ENCODE measurements at places on chromosomes 7 and 10.

GRCh38 chr10:121284936-121285335 is 313.3 kb downstream of the FGFR2 start:
- no peak for DNase-seq

- DNase-seq, result no peak
Measured at GRCh38 chr7:70092314-70093204, 494.3 kb downstream of the AUTS2 start.

GRCh38 chr10:48809261-48809660 is 124.6 kb downstream of the WDFY4 start:
- DNase-seq, result no peak

DNA sequence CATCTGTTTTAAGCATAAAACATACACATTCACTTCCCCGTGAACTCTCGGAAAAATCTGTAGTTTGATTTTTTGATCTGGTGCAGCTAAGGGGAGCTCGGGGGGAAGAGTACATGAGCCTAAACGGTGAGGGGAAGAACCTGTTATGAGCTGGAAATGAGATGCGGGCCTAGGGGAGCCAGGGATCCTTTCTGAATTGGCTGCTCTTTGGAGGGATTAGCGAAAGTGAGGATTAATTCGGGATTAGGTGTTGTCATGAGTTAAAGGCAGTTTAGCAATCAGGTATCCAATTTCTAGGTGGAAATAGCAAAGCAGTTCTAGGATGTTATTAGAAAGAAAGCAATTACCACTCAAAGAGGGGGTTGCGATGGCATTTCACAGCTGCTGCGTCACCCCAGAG is 51.1 kb upstream of the ADARB2 start:
- DNase-seq, result no peak

GRCh38 chr10:51445588-51445987 is 253.8 kb downstream of the CSTF2T start:
- DNase-seq, result no peak

- DNase-seq, result no peak
Measured at GRCh38 chr10:49598164-49598856, 11.8 kb upstream of the SLC18A3 start.

DNA sequence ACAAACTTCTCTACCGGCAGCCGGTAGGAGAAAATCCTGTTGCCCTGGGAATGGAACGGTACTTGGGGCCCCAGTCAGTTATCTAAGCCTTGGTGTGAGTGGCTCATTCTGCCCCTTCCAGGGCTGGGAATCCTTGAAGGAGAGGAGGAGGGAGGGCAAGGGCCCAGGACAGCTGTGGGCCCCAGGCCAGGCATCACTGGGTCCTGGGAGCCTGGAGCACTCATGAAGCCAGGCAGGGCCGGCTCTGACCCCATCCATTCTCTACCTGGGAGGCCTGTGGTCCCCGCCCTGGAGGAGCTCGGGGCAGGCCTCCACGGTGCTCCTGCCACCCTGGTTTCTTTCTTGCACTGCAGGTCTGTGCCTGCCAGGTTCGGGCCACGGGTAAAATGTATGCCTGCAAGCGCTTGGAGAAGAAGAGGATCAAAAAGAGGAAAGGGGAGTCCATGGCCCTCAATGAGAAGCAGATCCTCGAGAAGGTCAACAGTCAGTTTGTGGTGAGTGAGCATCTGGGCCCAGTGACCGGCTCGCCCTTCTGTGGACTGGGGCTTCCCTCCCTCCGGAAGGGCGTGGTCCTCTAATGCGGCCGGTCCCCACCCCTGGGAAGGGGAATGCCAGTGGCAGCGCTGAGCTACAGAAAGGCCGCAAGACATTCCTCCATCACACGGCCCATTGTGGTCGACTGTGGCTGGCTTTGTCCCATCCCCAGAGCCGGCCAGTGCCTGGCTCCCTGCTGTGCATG is 111.3 kb downstream of the RGS10 start:
- DNase-seq, result no peak

GRCh38 chr10:97144297-97144696 is 41.5 kb downstream of the SLIT1 start:
- no peak for DNase-seq

DNA sequence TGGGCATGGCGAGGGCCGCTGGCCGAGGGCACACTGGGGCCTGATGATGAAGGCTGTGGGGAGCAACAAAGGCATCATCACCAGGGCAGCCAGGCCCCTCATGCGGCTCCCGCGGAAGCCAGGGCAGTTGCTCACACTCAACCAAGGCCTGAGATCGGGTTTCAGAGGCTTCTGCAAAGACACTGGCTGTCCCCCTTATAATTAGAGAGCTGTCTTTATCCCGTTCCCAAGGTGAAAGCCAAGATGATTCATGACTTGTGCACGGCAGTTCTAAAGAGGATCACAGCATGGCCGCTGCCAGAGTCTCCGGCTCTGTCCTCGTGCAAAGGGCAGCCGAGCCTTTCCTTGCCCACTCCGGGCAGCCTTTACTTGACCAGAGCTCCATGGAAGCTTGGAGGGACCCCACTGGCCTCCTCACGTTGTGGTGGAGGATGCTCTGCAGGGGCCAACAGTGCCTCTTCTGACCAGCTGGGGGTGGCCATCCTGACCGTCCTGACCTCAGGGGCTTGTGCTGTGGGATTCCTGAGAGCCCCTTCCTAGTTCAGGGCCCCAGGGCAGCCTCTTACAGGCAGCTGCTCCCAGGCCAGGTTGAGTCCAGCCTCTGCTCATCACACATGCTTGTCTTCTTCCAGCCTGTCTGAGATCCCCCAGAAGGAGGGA is 82.3 kb downstream of the PRKAG2 start:
- no peak for DNase-seq

DNA sequence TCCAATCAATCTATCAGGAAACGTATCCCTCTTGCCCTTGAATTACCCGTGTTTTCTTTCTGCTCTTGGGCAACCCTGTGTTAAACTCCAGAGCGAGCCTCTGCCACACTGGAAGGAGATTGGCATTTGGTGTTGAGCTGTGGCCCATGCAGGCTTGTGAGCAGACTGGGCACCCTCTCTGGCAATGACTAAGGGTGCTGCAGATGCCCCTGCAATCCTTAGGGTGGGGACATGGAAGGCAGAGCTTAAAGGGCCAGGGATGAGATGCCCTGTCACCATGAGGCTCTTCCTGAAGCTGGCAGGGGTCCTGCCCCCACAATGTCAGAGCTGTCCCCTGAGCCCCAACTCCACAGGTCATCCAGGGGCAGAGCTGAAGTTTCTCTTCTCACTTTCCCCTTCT is 19.5 kb upstream of the FAM180A start:
- DNase-seq, result no peak

DNA sequence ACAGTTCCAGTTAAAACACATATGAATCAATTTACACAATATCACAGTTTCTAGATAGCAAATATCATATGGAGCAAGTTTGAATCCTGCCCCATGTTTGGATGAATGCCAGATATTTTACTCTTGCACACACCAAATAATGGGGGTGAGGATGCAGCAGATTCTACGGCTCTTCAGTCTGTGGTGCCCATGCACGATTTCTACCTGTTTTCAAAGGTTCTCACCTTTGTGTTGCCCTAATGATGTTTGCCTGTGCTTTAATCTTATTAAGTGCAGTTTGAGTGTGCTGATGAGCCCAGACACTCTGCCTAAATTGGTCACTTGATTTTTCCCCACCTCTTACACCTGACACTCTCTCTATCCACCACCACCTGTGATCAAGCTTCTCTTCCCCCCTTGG is 119.6 kb downstream of the NPY start:
- DNase-seq, result no peak

DNA sequence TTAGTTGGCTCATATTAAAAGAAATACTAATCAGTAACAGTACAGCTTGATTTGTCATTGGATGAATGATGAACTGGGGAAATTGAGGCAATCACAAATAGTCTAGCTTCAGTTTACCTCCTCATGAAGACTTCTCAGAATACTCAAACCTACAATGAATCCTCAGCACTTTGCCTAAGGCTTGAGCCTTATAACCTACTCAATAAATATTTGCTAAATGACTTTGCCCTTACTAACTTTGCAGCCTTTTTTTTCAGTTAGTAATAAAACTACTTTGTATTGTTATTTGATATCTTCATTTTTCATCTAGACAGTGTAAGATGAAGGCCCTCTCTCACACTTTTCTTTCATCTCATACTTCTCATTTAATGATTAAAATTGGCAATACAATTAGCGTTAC is 1162.5 kb upstream of the C7orf33 start:
- DNase-seq, result no peak

- DNase-seq, result no peak
Measured at GRCh38 chr7:73487486-73487885, 34.6 kb downstream of the BAZ1B start.

GRCh38 chr7:31553661-31554081 is 39.8 kb downstream of the ITPRID1 start:
- no peak for DNase-seq

DNA sequence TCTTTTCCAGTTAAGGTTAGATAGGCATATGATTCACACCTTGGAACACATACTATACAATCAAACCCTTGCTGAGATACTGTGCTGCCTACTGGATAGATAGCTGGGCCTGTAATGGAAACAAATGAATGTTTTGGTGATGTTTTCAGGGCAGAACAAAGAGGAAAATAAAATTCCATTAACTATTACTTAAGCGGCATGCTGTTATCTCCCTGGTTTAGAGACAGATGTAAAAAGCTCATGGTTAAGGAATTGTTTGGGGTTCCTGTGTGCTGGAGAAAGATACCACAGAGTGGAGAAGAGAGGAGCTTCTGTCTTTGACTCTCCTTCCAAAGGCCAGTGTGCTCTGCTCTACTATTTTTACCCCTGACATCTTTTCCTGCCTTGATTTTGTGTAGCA is 341.1 kb downstream of the PLXDC2 start:
- DNase-seq, result no peak

GRCh38 chr7:46835556-46835955 is 746.4 kb downstream of the TNS3 start:
- no peak for DNase-seq

DNA sequence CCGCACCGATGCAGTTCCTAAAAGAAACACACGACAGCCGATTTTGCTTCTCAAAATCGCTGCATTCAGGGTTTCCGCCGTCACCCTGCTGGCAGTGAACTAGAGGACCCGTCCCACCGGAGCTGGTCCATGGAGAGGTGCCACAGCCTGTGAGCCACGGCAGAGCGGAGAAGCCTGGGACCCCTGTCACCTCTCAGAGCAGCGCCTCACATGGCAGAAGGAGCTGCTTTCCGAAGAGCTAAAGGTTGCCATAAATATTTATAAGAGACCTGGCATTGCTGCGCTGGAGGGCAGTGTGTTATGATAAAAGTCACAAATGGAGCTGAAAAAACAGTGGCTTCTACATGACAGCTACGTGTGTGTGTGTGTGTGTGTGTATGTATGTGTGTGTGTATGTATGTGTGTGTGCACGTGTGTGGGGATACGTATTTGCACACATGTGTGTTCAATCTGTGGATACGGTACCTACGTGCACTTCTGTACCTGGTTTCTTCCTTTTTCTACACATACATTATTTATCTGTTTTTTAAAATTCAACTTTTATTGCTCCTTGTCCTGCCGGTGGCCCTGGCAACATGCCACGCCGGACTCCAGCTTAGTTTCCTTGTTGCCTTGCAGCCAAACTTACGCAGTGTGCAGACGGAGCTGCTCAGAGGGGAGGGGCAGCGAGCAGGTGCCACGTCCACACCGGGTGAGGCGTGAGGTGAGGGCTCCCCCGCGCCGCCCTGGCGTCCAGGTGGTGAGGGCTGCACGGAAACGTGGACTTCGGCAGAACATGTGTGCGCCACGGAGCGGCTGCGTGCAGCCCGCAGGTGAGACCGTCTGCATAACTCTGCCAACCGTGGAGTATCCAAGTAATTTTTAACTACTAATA is 115.2 kb upstream of the PITRM1 start:
- no peak for DNase-seq

- DNase-seq, result peak; percentile 22
Measured at GRCh38 chr7:114819616-114820362, 102.1 kb upstream of the MDFIC start.

- DNase-seq, result peak; percentile 95
Measured at GRCh38 chr10:33249659-33250345, 84.7 kb downstream of the NRP1 start.

DNA sequence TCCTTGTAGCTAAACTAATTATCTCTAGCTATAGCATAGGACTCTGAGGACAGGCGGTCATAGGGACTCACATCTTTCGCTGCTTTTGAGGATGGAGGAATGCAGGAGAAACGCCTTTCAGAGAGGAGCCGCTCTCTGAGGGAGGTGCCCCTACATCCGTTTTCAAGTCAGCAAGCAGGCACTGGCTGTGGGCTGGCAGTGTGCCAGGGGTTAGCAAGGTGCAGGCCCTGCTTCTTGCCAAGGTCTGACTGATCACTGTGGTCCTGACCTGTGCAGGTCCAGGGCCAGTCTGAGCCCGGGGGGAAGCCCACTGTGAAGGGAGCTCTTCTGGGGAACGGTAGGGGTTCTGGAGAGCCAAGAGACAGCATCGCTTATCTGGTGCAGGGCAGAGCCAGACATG is 89.4 kb downstream of the SH3PXD2A start:
- no peak for DNase-seq

DNA sequence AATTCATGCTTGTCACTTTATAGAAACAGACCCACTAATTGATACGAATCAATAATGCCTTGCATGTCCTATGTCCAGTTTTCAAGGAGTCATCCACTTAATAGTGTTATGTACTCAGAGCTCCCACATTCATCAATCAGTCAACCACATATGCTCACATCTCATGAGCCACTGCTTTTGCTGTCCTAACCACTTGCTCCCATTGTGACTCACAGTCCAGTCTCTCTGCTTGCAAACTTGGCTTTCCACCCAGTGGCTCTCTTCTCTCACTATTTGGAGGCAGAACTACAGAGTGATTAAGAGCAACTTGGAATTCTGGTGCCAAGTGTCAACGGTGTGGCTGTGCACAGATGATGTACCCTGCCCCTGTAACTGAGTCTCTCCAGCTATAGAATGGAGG is 166.0 kb downstream of the SNX13 start:
- no peak for DNase-seq

DNA sequence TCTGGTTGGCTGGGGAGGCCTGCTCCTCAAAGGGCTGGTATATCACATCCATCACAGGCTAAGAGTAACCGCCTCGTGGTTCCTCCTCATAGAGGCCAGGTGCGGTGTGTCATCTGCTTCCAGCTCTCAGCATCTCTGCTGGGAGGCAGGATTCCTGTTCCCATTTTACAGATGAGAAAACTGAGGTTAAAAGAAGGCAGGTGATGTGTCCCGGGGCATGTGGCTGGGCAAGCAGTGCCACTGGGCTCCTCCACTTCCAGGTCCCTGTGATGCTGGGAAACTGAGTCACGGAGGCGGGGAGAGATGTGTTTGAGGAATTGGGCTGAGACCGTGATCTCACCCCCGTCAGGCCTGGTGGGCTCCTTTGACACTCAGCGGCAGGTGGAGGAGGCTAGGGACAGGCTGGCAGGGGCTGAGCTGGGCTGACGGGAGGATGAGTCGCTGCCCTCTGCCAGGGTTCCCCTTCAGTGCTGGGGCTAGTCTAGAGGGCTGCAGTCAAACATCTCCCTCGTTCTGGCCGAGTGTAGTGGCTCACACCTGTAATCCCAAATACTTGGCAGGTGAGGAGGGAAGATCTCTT is 9.4 kb downstream of the ARPC1B start:
- DNase-seq, result no peak

Data from glomerular endothelial cell (primary cell).